ENCODE measurements at places on chromosomes 2 and 18.

- no peak for DNase-seq
Observed at GRCh38 chr2:230925879-230926765, 1.1 kb upstream of the GPR55 start.

GRCh38 chr2:81078631-81079030 is 774.1 kb upstream of the LRRTM1 start:
- no peak for DNase-seq

- DNase-seq = no peak
Observed at GRCh38 chr2:197615016-197615652, 60.3 kb downstream of the RFTN2 start.

- no peak for DNase-seq
Observed at GRCh38 chr18:13382954-13383827, 164.6 kb downstream of the LDLRAD4 start.

DNA sequence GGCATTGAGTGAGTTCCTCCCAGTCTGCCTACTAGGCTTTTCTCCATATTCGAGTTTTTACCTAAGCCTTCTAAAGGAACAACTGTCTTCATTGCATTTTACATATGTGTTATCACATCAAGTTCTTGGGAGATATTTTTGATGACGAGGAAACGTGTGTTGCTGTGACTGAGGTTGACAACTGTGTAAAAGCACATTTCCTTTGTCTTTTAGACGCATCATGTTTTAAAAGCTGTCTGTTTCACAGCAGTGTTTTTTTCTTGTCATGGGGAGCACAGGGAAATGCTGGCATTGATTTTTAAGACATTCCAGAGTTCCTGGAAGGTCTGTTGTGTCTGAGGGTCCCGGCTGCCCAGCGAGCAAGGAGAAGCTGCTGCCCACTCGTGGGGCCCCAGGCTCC is 381.8 kb downstream of the DCDC2C start:
- DNase-seq = no peak

- DNase-seq = no peak
Observed at GRCh38 chr2:126719833-126720351, 63.9 kb downstream of the GYPC start.

- no peak for DNase-seq
Observed at GRCh38 chr2:172884336-172884735, 148.7 kb downstream of the RAPGEF4 start.

DNA sequence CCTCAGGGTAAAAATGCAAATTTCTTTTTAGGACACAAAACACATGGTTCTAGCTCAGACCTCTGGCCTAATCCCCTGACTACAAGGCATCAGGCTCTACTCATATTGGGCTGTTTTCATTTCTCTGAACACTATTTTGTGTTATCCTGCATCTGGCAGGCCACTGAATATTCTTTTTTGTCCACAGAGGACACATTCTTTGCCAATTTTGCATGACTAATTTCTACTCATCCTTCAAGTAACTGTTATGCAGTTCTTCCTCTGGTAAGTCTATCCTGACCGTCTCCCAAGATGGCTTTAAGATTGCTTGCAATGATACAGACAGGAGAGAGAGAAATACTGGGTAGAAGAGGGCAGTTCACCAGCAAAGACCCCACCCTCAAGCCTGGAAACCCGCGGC is 107.6 kb upstream of the RGPD4 start:
- no peak for DNase-seq

- DNase-seq = no peak
Observed at GRCh38 chr2:102891296-102891695, 129.5 kb downstream of the TMEM182 start.

GRCh38 chr2:72933646-72934151 is 16.4 kb downstream of the EMX1 start:
- no peak for DNase-seq

DNA sequence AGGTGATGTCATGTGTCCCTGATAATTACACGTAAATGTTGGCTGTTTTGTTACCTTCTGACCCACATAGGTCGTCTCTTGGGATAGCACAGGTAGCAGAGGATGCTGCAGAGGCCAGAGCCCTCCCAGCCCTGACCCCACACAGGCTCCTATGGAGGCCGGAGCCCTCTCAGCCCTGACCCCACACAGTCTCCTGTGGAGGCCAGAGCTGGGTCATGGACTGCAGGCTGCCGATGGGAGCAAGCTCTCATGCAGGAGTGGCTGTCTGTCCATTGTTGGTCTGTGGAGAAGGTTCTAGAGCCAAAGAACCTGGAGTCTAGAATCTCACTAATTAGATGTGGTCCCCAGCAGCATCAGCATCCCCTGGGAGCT is 155.5 kb downstream of the LDLRAD4 start:
- DNase-seq = no peak

DNA sequence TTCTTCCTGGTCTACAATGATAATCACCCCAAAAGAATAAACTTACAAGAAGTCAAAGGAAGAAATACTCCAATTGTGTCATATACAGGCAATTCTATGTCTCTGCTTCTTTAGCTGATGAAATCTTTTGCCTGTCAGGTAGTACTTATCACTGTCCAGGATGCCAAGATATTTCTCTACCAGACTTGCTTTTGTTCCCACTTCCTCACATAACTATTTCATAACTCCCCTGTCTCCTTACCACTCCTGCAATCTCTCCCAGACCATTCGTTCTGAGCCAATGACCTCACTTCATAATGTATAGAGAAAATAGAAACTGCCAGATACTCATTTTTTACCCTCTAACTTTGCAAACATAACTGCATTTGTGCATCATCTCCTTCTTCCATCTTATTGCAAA is 39.1 kb downstream of the HNMT start:
- DNase-seq = no peak

- DNase-seq = no peak
Observed at GRCh38 chr2:3728104-3729054, 25.0 kb downstream of the DCDC2C start.

- DNase-seq = no peak
Observed at GRCh38 chr2:58866040-58866439, 624.9 kb upstream of the FANCL start.

GRCh38 chr2:1748176-1748740 is 3.9 kb upstream of the PXDN start:
- no peak for DNase-seq

GRCh38 chr2:222293660-222294630 is 4.9 kb downstream of the PAX3 start:
- DNase-seq = no peak

DNA sequence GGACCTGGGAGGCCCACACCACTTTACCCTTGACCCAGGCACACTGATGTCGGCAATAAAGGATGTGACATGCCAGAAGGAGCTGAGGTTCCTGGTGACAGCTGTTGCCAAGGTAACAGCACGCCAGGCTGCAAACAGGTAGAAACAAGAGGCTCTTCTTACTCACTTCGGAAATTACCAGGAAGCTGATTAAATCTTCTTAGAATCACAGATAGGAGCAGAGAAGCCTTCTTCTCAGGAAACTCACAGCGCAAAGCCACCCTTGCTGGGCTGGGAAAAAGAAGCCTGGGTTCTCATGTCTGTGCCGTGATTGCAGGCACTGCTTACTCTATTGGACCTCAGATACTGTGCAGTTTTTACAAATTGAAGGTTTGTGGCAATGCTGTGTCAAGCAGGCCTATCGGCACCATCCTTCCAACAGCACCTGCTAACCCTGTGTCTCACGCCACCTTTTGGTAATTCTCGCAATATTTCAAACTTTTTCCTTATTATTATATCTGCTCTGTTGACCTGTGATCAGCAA is 61.0 kb upstream of the TAF1B start:
- DNase-seq = peak; percentile 13

GRCh38 chr2:211454679-211455078 is 898.3 kb downstream of the CPS1 start:
- DNase-seq = peak; percentile 19

DNA sequence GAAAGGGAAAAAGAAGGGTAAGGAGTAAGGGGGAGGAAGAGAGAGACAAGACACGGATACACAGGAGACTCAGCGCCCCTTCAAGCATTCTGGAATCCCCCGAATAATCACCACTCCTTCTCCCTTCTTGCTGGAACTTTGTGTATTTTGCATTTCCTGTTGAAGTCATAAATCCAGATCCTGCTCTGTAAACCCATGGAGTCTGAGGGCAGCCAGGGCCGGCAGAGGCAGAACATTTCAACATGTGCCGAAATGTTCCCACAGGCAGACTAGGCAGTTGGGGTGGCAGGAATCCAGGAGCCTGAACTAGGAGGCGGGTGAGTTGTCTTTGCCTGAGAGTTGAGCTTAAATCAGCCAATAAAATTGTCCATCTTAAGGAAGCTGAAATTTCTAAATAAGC is 193.1 kb downstream of the SH3RF3 start:
- DNase-seq = peak; percentile 88

- no peak for DNase-seq
Observed at GRCh38 chr18:46313521-46313920, 209.3 kb downstream of the HAUS1 start.

- DNase-seq = no peak
Observed at GRCh38 chr2:221895366-221896121, 323.4 kb upstream of the EPHA4 start.

- no peak for DNase-seq
Observed at GRCh38 chr2:202910698-202911097, 775 bp downstream of the WDR12 start.

- no peak for DNase-seq
Observed at GRCh38 chr2:46548521-46549144, 69.3 kb downstream of the TMEM247 start.

DNA sequence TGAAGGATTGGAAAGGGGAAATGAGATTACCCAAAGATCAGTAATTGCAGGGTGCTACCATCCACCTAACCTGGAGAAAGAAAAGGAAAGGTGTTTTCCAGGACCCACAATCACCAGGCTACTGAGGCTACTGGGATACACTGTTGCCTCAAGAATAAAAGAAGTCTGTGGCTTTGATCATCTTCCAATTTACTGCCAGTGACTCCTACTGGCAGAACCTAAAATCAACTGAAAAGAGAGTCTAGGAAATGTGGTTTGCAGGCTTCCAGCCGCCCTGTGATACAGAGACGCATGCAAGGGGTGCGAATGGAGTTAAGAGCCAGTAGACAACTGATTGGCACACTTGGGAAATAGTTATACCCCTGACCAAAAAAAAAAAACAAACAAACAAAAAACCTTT is 16.6 kb upstream of the TTL start:
- DNase-seq = no peak

All from left ventricle myocardium superior (tissue), 1 donor.